ENCODE measurements at places on chromosomes 1 and 21. TPM values are rescaled to one million over a fixed set of nuclear protein-coding genes. Genes with fewer than 3 reads are reported as not detected.
A peak's percentile ranks its signal among the peaks of the same experiment; 100 is the strongest.

- DNase-seq, result no peak
Measured at GRCh38 chr1:235160383-235160956, 580 bp downstream of the RBM34 start.

DNA sequence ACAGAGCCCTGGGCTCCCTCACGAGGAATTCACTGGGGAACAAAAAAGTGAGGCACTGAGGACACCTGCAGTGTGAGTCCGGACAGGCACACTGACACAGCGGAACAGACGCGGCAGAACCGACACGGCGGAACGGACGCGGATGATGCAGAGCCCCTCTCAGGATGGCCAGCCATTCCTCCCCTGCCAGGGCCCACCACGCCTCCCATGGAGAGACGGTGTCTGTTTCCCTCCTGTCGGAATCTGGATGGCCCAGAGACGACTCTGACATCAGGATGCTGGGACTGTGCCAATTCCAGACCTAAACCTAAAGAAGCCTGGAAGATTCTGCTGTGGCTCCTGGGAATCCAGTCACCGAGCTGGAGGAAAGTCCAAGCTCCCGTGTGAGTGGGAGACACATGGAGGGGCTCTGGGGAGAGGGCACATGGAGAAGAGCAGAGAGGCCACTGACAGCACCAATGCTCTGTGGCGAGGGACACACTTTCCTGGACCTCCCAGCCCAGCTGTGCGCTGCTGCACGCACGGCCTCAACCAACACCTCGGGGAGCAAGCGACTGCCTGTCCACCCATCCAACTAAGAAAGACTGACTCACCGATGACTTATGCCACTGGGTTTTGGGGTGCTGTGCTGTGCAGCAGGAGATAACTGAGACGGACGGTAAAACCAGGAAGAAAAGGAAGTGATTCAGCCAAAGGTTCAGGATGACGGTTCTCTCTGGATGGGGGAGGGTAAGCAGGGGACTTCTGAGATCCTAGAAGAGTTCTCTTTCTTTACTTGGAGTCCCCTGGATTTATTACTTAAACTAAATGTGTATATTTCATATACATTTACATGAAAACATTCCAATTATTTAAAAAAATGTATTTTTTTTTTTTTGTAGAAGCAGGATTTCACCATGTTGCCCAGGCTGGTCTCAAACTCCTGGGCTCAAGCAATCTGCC, 23.3 kb downstream of the ZBTB17 start:
- DNase-seq, result peak; percentile 69

SERPINC1 gene
- total RNA-seq, result not detected

RNF186 gene
- not detected for total RNA-seq

GRCh38 chr1:43981135-43981491, 2.1 kb downstream of the B4GALT2 start:
- DNase-seq, result no peak

HES2 gene
- 12.5 TPM for total RNA-seq

PLA2G2F gene
- not detected for total RNA-seq

DNA sequence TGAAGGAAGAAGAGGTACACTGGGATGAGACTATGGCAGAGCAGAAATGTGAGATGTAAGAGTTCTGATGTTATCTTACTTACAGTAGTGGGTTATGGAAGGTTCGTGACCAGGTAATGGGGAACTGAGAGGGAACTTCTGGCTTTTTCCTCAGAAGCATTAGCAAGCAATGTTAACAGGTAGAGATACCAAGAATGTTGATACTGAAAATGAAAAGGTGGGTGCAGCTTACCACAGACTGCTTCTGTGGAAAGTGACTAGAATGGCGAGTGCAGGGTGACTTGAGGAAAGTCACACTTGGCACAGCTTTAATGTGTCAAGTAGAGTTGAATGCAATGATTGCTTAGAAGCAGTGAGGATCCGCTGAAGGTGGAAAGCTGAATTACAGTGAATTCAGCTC, 70.8 kb downstream of the PLA2G4A start:
- no peak for DNase-seq

DNA sequence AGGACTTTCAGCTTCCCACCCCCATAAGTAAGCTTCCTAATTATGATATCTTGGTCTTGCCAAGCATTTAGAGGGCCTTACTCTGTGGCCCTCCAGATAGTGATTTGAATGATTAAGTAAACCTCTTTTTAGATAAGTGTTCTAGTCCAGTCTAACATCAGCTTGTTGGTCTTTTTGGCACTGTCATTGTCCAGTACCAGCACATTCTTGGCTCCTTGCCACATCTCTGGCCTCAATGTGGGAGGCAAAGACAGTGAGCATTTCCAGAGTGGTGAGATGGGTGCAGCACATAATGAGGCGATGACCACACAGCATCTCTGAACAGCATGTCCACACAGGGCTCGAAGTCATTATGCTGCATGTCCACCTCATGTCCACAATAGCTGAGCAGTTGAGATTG, 6.1 kb downstream of the CAPZA1 start:
- DNase-seq, result peak; percentile 73

GRCh38 chr1:177162243-177162642, 2.3 kb downstream of the ASTN1 start:
- DNase-seq, result no peak

- DNase-seq, result no peak
Measured at GRCh38 chr1:177546346-177546745, 375.6 kb downstream of the BRINP2 start.
